ENCODE measurements at places on chromosomes 5 and 9.

DNA sequence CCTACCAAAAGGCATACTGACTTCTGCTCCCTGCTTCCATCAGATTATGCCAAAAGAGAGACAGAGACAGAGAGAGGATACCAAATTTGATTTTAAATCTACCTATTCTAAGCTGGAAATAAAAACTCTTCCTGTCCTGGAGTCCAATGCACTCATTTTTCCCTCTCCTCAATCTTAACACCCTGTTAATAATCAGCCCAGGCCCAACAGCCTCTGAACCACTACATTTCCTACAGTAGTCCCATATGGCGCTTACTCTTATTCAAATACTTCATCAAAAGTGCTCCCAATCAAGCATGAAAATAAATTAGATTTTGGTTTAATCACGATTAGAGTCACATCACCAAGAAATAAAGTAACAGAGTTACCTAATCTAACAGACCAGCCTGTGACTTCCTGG lies 152.3 kb downstream of the TSSK1B start:
- no peak for DNase-seq

DNA sequence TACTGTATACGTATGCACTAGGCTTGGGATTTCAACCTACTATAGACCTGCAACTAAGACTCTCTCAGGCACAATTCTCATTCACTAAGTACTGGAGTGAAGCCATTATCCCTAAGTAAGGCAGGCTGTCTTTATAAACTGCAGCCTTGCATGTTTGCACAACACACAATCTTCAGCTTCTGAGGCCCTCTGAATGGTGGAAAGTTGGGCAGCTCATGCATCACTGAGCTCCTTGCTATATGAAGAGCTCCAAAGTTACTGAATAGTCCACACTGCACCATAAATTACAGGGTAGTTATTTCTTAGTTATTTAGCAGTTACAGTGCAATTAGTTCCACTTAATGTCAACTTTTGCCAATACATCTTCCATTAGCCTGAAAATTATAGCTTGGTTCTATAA lies 384.6 kb downstream of the BRINP1 start:
- no peak for DNase-seq

- DNase-seq = no peak
These were observed 193.5 kb upstream of the KLF9 start for GRCh38 chr9:70607926-70608325.

- no peak for DNase-seq
These were observed 465.0 kb downstream of the DMRTA1 start for GRCh38 chr9:22911632-22912031.

DNA sequence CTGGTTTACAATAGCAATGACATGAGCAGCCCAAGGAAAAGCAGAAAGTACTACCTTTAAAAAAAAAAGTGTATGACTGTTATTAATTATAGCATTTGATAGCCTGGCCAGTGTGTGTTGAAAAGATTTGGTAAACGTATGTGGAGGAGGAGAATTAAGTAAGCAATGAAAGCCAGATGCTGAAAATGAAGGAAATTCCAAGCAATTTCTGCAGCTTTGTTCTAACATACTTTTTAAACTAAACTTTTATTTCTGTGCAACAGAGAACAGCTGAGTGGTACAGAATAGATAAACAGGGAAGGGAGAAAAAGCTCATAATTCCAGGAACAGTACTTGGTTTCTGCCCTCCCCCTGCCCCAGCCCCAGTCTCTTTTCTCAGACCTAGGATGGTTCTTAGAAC lies 252.6 kb downstream of the ADAMTSL1 start:
- no peak for DNase-seq

GRCh38 chr5:10828241-10828640 lies 67.2 kb upstream of the DAP start:
- peak; percentile 76 for DNase-seq

DNA sequence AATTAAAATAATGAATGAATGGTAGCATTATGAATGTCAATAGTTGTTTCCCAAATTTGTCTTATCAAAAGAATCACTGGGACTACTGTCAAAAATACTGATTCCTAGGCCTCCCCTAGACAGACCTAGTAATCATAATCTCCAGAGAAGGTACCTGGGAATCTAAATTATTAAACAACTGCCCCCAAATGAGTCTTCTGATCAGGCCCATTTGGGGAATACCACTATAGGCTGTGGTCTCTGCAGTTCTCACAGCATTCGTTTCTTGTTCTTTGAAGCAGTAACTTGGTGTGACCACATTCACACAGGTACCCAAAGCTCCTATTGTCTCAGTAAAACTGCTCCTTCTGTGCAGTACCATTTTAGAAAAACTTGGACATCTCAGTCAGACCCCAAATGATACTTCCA lies 230.9 kb downstream of the PIK3R1 start:
- no peak for DNase-seq

- no peak for DNase-seq
These were observed 139.8 kb downstream of the GAS1 start for GRCh38 chr9:86807367-86807976.

- no peak for DNase-seq
These were observed 148.2 kb downstream of the ARL15 start for GRCh38 chr5:54162184-54162583.

GRCh38 chr9:113005777-113006176 lies 6.2 kb downstream of the ZNF883 start:
- peak; percentile 18 for DNase-seq

DNA sequence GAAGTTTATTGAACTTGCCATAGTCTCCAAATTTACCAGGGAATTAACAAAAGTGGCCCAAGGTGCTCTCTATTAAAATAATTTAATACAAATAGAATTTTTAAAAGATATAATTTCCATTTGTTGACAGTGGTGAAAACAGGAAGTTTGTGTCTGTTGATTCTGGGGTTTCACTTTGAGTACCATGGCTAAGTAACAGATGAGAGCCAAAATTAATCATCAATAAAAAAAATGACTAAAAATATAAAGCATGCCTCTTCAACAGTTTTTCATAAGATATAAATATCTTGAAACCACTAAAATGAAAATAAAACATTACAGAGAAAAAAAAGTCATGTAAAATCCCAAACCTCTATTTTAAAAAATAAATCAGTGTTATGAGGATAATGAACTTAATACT lies 49.8 kb downstream of the SGCD start:
- DNase-seq = no peak

DNA sequence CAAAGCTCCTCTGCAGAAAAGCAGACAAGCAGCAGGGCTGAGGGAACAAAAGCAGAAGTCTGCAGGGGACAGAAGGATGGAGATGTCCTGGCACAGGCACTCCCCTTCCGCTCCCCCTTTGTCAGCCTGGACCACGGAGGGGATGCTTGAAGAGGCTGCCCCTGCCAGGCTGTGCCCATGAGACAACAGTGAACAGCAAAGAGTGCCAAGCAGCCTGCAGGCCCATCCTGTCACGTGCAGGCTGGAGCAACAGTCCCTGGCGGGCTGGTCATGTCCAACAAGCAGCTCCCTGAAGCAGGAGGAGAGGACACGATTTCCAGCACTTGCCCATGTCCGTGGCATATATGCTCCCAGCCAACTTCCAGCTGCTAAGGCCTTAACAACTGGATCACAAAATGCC lies 132.3 kb downstream of the IRX2 start:
- DNase-seq = no peak

DNA sequence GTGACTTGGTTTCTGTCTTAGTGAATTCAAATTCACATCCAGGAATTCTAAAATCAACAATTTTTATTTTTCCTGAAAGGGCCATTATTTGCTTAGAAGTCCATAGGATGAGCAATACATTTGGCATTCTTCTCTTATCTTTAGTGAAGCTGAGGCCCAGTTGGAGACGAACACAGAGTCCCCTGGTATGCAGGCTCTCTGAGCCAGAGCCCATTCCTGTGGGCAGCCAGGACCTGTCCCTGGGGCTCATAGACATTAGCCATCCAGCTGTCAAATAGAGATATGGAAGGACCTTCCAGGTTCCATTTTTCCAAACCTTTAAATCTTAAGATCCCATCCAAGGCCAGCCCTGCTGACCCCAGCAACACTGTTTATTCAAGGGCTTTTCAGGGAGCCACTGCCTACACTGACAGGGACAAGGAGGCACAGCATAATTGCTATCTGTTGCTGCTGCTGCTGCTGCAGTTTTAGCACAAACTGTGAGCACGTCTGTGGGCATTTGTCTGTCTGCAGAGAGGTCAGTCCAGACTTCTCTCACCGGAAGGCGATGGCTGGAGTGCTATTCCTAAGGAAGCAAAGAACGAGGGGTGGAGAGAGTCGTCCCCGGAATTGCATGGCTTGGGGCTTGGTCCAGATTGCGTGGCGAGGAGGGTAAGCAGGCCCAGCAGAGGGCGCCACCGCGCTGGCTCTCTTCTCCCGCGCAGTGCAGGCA lies 639.0 kb downstream of the CCDC171 start:
- peak; percentile 88 for DNase-seq
